ENCODE measurements at places on chromosomes 6 and 20.
A peak's percentile ranks its signal among the peaks of the same experiment; 100 is the strongest.

DNA sequence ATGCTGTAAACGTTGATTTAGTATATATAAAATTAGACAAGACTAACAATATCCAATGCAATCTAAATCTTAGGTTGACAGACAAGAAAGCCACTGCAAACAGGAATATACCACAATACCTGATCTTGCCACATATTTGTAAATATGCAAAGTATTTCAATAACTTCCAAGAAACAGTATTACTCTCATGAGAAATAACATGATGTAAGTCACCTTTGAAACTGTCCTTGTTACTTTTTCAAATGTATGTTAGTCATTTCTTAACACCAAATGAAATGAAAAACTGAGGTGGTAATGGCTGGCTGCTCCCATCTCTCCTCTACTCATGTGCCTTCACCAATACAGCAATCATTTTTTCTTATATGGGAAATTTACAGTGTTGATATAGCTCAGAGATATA is 118.7 kb downstream of the ATG5 start:
- DNase-seq: no peak

DNA sequence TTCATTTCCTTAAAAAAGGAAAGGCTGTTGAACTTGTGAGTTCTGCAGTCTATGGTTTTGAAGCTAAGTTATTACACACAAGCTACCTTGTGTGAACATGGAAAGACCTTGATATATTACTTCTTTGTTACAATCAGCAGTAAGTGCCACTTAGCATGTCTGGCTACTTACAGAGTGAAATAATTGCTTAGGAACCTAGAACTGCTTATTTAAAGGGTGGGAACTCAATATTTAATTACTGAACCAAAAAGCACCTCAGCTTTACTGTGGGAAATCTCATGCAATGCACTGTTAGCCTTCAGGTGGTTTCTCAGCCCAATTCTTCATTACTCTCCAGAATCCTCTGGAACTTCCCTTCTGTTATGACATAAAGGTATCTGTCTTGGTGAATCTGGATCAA is 17.9 kb downstream of the PERP start:
- DNase-seq: no peak

GRCh38 chr6:108874470-108875160 is 26.4 kb downstream of the ARMC2 start:
- DNase-seq: peak; percentile 62

- peak; percentile 99 for DNase-seq
These were observed 49.0 kb upstream of the RNF24 start for GRCh38 chr20:4064144-4064909.

DNA sequence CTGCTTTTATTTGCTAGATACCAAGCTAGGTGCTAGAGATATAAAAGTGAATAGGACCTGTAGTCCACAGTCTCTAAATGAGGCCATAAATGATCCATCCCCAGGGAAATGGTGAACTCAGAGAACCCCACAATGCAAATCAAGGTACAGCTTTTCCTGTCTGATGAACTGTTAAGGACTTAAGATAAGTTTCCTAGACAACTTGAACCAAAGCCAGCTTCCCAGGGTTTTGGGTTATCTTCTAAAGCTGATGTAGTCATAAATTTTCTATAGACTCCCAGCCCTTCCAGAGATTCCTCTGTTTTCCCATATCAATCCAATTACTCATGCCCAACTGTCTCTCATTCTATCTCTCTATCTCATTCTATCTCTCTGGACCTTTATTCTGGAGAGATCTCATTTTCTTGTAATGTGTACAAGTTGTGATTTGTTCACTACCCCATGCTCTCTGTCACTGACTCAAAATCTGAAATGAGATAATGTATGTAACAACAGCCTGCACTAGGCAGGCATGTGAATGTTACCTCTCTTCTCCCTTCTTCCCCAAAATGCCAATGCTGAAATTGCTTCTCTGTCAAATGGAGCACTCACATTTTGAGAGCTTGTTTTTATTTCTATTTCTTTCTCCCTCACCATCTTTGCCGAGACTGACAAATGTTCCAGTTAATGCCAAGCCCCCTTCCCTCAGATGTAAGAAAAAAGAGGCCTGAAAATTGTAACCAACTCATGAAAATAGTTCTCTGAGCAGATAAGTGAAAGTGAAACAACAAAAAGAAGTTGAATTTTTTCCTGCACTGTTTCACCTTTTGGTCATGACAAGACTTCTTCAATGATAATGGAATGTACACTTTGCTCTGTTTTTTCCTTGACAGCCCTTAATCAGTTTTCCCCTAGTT is 279.9 kb downstream of the SLC35F1 start:
- no peak for DNase-seq

DNA sequence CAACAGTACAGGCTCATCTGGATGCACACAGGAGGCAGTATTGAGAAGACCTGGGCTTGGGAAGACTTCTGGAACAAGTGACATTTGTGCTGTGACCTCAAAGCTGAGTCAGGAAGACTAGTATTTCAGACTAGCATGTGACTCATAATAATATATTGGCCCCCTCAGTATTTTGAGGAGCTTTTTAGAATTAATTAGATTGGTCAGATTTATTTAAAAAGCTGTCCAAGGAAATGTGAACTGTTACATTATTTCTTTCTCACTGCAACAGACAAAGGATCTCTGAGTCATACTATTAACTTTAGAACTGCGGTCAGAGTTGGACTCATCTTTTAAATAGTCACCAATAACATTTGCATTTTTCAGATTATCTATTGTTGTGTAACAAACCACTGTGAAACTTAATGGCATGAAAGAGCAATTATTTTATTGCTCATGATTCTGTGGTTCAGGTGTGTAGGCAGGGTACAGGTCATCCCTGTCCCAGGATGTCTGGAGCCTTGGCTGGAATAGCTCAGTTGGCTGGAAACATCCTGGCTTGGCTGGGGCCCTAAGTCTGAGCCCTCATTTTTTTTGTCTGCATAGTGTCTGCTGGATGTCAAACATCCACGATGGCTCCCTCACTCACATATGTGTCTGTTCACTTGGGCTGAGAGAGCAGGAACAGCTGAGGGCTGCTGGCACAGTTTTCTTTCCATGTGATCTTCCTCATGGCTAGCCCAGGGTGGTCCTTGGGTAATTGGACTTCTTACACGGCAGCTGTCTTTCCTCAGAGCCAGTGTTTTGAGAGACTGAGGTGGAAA is 46.9 kb downstream of the MAP3K4 start:
- peak; percentile 92 for DNase-seq

- DNase-seq: no peak
These were observed 212.5 kb downstream of the RNGTT start for GRCh38 chr6:88750936-88751335.

DNA sequence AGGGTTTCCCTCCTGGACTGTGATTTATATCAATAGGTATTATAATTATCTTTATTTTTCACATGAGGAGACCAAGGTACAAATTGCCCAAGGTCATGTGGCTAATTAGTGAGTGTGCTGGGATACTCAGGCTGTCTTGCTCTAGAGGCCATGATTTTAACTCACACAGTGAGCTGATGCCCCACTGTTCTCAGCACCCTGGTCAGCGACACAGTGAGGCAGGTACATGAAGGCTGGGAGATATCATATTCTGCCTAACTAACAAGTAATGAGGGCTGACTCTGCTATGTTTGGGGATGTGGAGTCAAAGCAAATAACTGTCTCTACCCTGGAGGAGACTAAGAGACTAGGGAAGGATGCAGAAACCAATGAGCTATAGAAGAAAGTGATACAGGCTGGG is 501.1 kb downstream of the PTPRT start:
- no peak for DNase-seq

DNA sequence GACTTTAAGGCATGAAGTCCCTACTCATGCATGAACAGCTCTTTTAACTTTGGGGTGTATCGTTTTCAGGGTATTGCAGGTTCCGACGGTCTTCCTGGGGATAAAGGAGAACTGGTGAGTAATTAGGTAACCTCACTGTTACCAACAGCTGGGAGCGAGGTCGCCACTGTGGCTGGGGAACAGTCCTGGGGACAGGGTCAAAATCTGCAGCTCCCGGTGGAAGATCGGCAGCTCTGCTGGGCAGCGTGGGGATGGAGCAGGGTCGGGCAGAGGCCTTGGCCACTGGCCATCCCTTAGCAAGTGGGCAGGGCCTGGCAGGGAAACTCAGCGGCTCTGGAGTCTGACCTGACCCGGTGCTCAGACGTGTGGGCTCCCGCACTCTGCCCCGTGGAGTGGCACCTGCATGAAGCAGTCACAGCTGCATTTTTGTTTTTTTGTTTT is 16.1 kb downstream of the COL9A3 start:
- no peak for DNase-seq

GRCh38 chr6:110036408-110037302 is 58.5 kb downstream of the GPR6 start:
- DNase-seq: no peak

- DNase-seq: no peak
These were observed 40.4 kb upstream of the ARG1 start for GRCh38 chr6:131532580-131533039.

GRCh38 chr20:24665741-24666191 is 196.3 kb downstream of the SYNDIG1 start:
- DNase-seq: no peak

DNA sequence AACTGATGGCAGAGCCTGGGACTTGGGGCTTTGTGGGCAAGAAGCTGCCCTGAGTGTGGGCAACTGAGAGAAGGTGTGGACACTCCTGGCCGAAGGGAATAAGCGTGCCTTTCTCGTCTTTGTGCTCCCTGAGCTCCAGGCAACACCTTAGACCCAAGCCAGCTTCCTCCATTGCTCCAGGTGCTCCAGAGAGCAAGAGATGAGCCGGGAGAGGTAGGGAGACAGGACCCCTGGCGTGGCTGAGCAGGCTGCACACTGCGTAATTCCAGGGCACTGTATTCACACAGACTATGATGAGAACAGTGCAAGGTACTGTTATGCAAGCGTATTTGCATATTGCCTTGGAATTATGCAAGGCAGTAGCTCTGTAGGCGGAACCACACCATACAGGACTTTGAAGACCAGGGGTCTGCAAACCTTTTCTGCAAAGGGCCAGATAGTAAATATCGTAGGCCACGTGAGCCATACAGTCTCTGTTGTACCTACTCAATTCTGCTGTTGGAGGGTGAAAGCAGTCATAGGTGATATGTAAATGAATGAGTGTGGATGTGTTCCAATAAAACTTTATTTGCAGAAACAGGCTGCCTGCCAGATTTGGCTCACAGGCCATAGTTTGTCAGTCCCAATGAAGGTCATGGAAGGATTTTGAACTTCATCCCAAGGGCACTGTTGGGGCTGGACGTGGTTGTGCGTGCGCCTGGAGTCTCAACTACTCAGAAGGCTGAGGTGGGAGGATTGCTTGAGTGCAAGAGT is 42.1 kb upstream of the FAM83D start:
- DNase-seq: no peak

- peak; percentile 37 for DNase-seq
These were observed 488.4 kb downstream of the PREX1 start for GRCh38 chr20:48339190-48339985.

DNA sequence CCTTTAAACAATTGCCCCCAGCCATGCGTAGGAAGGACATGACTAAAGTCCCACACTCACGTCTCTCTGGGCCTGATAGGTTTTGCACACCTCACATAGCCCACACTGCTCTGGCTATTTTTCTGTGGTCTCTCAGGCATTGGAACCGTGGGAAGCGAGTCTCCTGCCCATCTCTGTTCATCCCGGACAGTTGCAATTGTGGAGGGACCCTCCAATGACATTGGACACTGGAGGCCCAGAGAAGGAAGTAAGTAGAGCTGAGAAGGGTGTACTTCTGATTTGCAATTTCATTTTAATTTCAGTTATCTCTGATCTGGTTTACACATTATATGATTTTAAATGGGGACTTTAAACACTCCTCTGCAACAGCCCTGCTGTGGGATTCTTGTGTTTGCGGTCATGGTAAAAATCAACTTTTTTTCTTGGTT is 23.3 kb upstream of the CST3 start:
- no peak for DNase-seq

DNA sequence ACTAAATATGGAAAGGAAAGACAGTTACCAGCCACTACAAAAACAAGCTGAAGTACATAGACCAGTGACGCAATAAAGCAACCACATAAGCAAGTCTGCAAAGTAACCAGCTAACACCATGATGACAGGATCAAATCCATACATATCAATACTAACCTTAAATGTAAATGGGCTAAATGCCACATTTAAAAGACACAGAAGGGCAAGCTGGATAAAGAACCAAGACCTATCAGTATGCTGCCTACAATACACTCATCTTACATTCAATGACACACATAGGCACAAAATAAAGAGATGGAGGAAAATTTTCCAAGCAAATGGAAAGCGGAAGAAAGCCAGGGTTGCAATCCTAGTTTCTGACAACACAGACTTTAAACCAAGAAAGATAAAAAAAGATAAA is 24.1 kb downstream of the HLA-C start:
- DNase-seq: no peak

DNA sequence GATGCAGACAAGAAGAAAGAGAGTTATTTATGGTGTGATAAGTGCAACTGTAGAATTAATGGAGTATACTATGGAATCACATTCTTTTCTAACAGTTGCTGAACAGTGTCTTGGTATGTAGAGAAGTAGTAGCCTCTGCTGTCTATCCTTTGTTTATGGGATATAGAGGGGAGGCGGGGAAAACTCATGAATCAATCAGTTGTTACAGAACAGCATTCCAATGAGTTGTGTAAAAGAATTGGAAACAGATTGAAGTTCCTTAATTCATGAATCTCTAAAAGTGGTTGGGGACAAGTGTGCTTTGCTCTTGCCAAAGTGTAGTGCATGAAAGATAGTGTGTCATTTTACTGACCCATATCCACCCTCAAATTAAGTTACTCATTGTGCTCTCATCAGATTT is 77.7 kb downstream of the FLRT3 start:
- peak; percentile 45 for DNase-seq

DNA sequence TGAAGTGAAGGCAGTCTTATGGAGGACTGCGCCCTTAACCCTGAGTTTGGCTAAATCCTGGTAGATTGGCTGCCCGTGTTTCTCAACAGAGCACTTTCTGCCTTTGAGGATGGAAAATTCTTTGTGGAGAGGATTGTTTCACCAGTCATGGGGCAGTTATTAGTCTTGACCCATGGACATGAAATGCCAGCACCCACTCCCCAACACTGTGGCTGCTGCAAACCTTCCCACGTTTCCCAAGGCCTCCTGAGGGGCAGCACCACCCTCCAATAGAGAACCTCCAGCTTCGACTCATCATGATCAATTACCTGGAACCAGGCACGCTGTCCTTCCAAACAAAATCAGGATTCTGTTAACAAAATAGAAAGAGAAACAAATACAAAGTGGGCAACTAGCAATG is 117.8 kb downstream of the PXDC1 start:
- no peak for DNase-seq

Data from foreskin fibroblast (primary cell).